Kidney capillary endothelial cell (primary cell): ENCODE measurements at places on chromosomes 6 and 20.

GRCh38 chr6:31927242-31927862 lies at the start of gene C2:
Gene C2, plus strand, starts transcription at chr6:31927717. Its CDS starts 36 bp downstream, at chr6:31927753.
- DNase-seq, result no peak

DNA sequence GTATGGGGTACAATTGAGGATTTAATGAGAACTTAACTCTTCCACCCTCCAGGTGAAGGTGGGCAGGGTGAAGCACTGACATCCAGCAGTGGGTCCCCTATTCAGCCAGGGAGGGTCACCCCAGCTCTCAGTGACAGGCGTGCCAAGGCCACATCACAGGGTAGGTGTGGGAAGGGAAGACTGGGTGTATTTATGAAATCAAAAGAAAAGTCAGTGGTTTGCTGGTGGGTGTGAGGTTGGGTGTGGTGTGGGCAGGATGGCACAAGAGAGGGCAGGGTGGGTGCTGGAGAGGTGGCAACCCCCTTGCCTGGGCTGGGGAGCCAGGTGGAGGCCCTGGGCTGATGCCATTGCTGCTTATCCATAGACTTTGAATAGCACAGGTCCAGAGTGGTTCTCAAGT lies 16.6 kb downstream of the SYNDIG1 start:
- DNase-seq, result no peak

GRCh38 chr6:19297880-19298279 lies 539.3 kb upstream of the ID4 start:
- no peak for DNase-seq

GRCh38 chr6:142118925-142119324 lies 13.8 kb upstream of the GJE1 start:
- peak; percentile 17 for DNase-seq

GRCh38 chr6:116973976-116974375 lies 96.9 kb downstream of the RFX6 start:
- DNase-seq, result no peak

- no peak for DNase-seq
Measured at GRCh38 chr6:5462856-5463255, 201.5 kb downstream of the FARS2 start.

DNA sequence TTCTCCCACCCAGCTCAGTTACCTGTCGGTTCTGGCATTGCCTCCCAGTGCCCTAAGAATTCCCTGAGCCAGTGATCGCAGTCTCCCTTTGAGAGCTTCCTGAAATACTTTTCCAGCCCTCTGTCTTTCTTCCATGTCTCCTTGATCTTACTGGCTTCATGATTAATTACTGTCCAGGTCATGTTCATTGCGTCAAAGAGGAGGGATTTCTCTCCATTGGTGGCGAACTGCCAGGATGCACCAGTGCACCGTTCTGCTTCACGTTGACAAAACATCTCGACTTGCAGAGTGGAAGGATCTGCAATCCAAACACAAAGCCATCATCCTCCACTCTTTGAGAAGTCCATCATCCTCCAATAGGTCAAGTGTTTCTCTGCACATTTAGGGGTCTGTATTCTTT lies 8.6 kb downstream of the RAET1E start:
- DNase-seq, result no peak

DNA sequence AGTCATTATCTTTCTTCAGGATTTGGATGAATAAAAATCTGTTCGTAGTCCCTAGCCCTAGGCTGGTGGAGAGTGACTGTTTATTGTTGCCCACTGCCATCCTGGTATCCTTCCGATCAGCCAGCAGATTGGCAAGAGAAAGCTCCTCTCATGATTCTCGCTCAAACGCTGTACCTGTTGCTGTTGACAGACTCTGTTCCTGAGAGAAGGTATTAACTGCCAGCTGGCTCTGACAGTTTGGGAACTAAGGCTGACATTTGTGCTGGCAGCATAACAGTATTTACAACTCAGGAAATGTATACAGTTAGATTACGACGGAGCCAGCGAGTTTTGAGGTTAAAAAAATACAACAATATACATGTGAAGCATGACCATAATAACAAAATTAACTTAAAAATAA lies 674.5 kb downstream of the PRKN start:
- no peak for DNase-seq

- no peak for DNase-seq
Measured at GRCh38 chr6:129635396-129636130, 74.4 kb downstream of the ARHGAP18 start.

- no peak for DNase-seq
Measured at GRCh38 chr20:47764154-47764733, 21.0 kb downstream of the SULF2 start.

- DNase-seq, result no peak
Measured at GRCh38 chr6:102853249-102853955, 1459.9 kb downstream of the GRIK2 start.

- DNase-seq, result no peak
Measured at GRCh38 chr6:168545428-168545827, 104.4 kb downstream of the SMOC2 start.
